Anterior cingulate cortex (tissue), 58 donors: ENCODE measurements at places on chromosomes 1 and 21.
A peak's percentile ranks its signal among the peaks of the same experiment; 100 is the strongest.

GRCh38 chr1:53274026-53274425 is 35.7 kb upstream of the MAGOH start:
- no peak for DNase-seq

DNA sequence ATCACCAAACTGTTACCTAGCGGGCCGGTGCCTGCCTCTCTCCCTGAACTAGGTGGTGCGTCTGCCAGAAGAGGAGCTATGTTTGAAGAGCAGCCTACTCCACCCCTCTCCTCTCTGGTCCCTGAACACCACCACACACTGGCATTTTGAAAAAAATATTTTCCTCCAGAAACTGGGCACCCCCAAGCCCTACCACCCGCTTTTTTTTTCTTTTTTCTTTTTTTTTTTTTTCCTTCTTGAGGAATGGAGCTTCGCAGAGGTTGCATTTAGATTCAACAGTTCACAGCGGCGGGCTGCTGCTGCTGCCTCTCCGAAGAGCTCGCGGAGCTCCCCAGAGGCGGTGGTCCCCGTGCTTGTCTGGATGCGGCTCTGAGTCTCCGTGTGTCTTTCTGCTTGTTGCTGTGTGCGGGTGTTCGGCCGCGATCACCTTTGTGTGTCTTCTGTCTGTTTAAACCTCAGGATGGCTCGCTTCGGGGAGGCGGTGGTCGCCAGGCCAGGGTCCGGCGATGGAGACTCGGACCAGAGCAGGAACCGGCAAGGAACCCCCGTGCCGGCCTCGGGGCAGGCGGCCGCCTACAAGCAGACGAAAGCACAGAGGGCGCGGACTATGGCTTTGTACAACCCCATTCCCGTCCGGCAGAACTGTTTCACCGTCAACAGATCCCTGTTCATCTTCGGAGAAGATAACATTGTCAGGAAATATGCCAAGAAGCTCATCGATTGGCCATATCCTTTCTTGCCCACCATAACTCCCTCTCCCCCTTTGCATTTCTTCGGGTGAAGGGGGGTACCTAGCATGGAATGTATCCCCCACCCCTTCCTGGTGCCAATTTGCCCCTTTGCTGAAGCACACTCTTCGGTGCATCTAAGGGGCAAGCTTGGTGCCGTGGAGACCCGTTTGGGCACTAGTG is at the start of gene CACNA1E:
Gene CACNA1E (plus strand): TSS at position 233 of the 911 bp plus-strand sequence. CDS start 228 bp downstream, at position 461.
- DNase-seq: no peak

GRCh38 chr1:169680377-169681019 is 30.9 kb downstream of the SELL start:
- DNase-seq: no peak

GRCh38 chr1:106072909-106073600 is 983.4 kb upstream of the PRMT6 start:
- no peak for DNase-seq

DNA sequence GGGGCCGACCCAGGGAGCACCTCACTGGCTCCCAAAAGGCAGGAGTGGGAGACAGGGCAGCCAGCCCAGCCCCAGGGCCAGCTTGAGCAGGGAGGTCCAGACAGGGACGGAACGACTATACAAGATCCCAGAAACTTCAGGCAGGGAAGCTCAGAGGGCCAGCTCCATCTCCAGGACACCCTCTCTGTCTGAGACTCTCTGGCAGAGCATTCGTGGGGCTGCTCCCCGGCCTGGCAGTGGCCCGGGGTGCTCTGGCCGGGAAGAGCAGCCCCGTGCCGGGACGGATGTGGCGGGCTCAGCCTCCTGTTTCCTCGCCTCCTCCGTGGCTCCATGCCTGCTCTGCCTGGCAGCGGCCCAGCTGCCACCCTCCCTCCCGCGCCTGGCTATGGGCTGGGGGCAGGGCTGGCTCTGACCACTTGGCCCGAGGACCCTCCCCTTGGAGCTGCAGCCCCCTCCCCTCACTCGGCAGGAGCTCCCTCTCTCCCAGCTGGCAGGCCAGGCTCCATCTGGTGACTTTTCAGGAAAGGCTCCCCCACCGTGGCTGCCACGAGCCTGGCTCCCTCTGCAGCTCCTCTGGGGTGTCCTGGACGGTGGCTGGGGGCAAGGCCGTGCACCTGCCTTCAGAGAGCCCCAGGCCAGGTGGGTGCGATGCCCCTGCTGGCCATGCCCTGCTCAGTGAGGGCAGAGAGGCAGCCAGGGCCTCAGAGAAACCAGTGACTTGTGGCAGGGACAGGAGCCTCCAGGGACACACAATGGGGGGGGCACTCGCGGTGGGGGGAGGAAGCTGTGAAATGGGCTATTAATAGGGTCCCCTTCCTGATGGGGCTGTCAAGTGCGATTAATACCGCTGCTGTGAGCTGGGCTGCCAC is 5.6 kb upstream of the PLCH2 start:
- DNase-seq: no peak

- no peak for DNase-seq
Measured at GRCh38 chr1:41830726-41831125, 88.0 kb downstream of the HIVEP3 start.

DNA sequence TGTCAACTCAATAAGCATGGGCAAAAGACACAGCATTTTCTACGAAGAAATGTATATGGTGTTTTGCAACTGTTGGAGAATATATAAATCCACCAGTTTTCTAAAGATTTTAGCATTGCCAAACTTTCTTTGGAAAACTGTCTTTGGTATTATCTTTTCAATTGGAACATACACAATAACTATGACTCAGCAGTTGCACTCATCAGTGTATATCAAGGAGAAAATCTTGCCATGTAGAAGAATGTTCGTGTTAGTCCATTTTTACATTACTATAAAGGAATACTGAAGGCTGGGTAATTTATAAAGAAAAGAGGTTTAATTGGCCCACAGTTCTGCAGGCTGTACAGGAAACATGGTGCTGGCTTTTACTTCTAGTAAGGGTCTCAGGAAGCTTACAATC is 41.1 kb downstream of the PRKAA2 start:
- DNase-seq: no peak

DNA sequence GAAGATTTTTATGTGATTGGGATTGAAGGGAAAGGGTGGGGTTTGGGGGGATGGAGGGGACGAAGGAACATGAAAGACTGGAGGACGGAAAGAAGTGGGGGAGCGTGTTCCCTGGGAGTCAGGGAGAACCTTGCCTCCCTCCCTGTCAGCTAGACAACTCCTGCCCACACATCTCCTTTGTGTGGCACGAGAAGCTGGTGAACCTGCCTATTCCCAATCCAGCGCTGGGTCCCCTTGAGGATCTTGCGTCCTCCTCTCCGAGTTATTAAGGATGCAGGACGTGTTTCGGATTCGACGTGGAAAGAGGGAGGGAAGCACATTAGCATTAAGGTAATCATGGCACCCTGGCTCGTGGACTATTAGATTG is 1.4 kb downstream of the LRRC7 start:
- peak; percentile 14 for DNase-seq

- DNase-seq: no peak
Measured at GRCh38 chr1:4851385-4852065, 197.1 kb downstream of the AJAP1 start.

DNA sequence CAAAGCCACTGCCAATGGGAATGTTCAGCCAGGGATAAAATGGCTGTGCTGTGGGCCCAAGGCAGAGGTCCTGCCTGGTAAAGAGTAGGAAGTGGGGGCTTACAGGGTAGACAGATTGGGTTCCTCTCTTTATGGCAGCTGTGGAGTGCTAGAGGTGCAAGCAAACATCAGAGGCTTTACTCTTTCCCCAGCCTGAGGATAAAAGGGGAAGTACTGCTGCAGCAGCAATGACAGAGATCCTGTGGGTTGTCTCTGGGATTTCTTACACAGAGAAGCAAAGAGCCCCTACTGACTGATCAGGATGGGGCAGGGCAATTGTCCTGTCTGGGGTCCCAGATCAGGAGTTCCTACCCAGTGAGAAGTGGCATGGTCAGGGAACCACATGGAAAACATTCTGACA is 54.2 kb downstream of the DRAM2 start:
- no peak for DNase-seq

GRCh38 chr1:38436006-38436405 is 389.4 kb upstream of the POU3F1 start:
- no peak for DNase-seq

GRCh38 chr1:216758161-216758560 is 34.9 kb upstream of the ESRRG start:
- no peak for DNase-seq

GRCh38 chr1:33295450-33296081 is 25.3 kb downstream of the A3GALT2 start:
- DNase-seq: peak; percentile 53

- DNase-seq: no peak
Measured at GRCh38 chr1:63833363-63834119, 59.7 kb downstream of the ROR1 start.

- DNase-seq: no peak
Measured at GRCh38 chr1:116261227-116261626, 111.8 kb upstream of the ATP1A1 start.

DNA sequence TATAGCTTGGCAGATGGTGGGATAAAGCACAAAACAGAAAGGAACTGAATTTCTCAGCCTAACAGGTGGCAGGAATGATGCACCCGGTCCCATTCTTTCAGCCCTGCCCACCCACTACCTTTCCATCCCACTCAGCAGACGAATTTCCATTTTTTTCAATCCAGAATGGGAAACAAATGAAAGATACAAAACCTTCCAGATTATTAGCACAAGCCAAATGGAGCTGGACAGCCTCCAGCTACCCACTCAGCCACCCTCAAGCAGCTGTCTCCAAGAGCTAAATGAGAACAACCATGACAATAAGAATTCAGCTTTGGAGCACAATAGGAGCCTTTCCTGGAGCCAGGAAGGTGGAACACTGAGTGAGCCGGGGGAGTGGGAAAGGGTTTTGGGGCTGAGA is 96.3 kb upstream of the ST6GALNAC5 start:
- no peak for DNase-seq
